Globus pallidus (tissue), 1 donor: ENCODE measurements at places on chromosomes 11 and 22.

DNA sequence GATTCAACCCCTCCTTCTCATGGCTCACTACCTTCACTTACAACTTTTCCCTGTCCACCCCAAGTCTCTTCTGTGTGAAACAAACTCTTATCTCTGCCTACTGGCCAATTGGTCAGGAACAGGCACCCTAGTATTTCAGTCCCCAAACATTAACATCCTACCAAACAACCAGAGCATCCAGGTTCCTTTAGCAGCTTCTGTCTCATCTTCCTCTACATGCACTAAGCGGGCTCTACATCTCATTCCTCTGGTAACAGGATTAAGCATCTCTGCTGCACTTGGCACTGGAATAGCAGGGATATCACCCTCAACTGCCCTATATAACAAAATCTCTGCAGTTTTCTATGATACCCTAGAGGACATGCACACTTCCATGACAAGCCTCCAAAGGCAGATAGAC lies 116.2 kb downstream of the JRKL start:
- no peak for DNase-seq

DNA sequence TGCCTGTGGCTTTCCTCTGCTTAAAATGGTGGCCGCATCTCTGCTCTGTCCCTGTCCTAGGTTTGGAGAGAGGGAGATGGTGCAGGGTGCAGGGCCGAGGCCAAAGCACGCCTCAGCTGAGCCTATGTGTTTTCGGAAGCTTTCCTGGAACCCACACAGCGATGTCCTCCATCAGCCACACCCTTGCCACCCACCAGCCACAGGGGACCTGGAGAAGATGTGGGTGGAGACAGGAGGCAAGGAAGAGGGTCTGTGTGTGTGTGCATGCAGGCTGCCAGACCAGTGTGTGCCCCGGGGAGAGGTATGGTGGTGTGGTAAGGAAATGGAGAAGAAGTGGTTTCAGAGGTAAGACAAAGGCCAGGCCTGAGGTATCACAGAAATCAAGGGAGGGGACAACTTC lies 155.7 kb downstream of the TBC1D22A start:
- no peak for DNase-seq

GRCh38 chr22:25027959-25028840 lies 75.7 kb downstream of the KIAA1671 start:
- no peak for DNase-seq

DNA sequence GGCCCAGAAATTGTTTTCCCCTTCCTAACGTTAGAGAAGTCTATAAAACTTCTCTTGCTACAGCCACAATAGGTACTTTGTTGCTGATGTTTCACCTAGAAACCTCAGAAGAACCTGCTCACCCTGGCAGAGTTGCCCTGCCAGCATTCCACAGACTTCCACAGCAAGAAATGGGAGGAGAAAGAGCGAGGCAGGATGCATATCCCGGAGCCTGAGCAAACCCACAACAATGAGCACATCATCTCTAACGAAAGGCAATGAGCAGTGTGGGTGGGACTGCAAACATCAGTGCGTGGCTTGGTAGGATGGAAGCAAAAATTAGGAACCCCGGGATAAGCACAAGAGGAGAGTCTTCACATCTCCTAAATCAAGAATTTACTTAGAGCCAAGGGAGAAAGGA lies 892.3 kb downstream of the OPCML start:
- no peak for DNase-seq
